ENCODE measurements at places on chromosomes 4 and X.

DNA sequence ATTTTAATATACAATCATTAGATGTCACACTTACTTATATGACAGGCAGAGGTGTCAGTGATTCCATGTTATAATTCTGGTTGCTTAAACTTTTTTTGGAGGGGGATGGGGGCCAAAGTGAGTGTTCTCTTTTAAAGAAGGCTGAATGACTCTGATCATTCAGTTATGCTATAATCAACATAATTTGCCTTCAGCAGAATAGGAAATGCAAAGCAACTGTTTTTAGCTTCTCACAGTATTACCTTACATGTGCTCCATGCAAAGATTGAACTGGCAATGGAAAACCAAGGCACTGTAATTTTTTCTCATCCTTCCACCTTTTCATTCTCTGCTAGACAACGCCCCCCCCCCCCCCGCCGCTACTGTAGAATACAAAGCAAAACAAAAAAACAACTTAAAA is 13.4 kb downstream of the ADH1C start:
- no peak for DNase-seq

DNA sequence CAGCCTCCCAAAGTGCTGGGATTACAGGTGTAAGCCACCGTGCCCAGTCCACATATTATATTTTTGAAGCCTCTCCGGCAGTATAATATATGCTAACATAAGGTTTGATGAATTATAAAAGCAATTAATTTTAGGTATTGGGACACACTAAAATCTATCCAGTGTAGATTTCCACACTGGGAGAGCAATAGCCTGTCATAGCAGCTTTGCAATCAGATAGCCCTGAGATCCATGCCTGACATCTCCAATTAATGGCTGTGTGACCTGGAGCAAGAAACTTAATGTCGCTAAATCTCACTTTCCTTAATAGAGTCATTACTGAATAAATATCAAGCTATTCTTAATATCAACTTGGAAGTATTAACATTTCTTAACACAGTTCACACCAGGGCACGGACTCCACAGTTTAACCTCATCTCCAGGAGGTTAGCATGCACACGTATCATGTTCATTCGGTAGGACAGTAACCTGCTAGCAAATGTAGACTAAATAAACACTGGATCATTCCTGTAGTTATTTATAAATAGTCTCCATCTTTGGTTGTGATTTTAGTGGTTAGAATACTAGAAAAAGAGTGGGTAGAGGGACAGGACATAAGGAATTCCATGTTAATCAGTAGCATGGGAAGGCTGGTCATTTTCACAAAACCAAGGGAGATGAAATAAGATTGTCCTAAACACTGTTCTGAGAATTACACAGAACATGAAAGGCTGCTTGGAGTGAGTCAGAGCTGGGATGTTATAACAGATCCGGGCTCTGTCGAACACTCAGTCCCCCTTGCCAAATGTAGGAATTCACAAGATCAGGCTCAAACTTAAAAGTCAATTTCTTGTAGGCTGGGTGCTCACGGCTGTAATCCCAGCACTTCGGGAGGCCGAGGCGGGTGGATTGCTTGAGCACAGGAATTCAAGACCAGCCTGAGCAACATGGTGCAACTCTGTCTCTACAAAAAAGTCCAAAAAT is 254.7 kb downstream of the PALLD start:
- DNase-seq, result no peak

DNA sequence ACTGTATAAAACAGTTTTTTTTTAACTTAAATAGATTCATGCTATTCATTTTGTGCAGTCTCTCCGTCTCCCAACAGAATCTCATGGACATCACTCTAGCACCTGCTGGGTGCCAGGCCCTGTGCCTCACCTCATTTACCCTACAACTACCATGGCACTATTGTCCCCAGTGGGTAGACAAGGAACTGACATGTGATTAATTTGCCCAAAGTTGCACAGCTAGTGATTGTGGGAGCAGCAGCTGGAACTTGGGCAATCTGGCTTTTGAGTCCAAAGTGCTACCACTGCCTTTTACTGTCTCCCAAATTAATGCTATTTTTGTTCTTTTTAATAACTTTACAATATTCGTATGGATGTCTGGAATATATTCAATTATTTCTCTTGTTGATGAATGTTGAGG is 11.2 kb upstream of the PGRMC2 start:
- no peak for DNase-seq

- no peak for DNase-seq
Measured at GRCh38 chr4:74433043-74433442, 11.9 kb upstream of the AREG start.

DNA sequence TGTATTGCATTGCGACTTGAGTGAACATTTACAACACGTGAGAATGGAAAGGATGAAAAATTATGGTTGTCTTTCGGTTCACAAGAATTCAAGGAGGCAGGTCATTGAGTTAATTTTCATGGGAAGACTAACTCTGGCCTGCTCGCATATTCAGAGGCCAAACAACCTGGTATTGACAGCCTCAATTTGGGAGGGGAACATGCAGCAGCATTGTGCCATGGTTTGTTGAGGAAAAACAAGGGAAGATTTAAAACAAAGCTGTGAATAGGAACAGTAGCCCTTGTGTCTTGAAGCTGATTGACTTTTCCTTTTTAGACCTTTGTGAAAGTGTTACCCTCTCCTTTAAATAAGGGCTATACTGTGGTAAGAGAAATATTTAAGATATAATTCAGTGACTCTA is 31.9 kb downstream of the FAT4 start:
- no peak for DNase-seq

GRCh38 chr4:73161527-73162185 is 92.1 kb upstream of the COX18 start:
- DNase-seq, result no peak

DNA sequence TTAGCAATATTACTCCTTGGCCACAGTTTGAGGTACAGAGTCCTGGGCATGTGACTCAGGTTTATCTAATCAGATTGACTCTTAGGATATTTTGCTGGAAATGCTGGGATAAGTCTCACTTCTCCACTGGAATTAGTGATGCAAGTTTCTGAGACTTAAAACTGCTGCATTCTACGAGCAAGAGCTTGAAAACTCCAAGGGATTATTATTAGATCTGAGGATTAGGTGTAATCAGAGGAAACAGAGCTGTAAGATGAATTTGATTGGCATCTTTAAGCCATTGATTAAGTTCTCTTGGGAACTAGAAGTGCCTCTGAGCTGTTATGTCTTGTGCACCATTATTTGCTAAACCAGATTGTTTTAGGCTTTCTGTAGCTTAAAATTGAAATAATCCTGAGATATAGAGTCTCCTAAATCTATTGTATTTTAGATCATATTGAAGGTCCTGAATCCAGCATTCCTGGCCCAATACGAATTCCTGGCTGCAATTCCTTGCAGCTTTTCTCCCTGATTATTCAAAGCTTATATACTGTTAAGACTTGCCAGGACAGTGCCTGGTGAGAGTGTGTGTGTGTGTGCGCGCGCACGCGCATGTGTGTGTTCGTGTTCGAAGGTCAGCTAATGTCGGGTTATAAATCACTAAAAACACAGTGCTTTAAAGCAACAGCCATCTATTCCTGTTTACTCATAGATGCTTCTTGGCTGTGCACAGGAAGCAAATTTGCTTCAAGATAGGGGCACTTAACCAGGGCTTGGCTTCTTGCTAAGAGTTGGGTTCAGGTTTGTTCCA is 735.1 kb downstream of the STIM2 start:
- DNase-seq, result no peak

- DNase-seq, result no peak
Measured at GRCh38 chr4:71396382-71396781, 57.6 kb downstream of the SLC4A4 start.

- no peak for DNase-seq
Measured at GRCh38 chr4:185282968-185283367, 73.6 kb downstream of the SNX25 start.

DNA sequence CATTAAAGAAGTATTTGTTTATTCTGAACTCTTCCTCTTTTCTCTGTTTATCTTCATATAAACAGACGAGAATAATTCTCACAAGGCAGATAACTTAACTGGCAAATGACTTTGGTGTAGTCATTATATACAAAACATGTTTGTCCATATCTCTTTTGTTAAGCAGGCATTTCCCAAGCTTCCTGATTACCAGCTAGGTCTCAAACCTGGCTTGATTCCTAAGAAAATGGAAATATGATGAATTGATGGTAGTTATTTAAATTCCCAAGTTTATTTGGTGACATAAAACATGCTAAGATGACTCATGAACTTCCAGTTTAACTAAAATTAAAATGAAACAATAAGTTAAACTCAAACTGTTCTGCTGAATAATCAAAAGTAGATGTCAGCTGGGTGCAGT is 96.8 kb downstream of the ARSJ start:
- DNase-seq, result no peak

DNA sequence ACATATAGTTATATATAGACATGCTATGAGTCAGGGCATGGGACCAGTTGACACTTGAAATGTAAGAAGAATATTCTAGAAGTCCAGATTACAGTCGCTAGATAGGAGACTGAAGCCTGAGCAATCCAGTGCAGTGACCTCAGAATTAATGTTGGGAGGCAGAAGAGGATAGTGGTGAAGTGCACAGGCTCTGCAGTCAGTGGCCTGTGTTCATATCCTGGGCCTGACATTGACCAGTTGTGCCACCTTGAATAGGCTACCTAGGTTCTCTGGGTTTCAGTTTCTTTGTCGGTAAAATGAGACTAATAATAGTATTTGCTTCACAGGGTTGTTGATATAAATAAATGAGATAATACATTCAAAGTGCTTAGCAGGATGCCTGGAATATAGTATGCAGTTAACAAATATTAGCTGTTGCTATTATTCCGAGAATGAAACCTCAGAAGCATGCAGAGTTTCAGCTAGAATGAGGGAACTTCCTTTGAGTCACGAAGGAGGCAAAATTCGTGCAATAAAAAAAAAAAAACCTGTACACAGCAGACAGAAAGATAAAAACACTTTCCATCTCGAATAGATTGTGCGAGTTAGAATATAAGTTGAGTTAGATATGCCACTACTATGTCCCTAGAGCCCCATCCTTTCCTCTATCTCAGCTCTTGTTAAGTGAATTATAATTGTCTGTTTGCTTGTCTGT is 4.0 kb upstream of the SH2D1A start:
- DNase-seq, result no peak

- no peak for DNase-seq
Measured at GRCh38 chr4:89294573-89295269, 12.9 kb downstream of the GPRIN3 start.

- DNase-seq, result no peak
Measured at GRCh38 chrX:124028182-124028581, 66.7 kb downstream of the STAG2 start.

- no peak for DNase-seq
Measured at GRCh38 chr4:6010789-6011188, 7.4 kb downstream of the C4orf50 start.

- DNase-seq, result no peak
Measured at GRCh38 chr4:107740950-107741701, 21.1 kb upstream of the PAPSS1 start.
